ENCODE measurements at places on chromosomes 11 and 22. TPM values are rescaled to one million over a fixed set of nuclear protein-coding genes. Genes with fewer than 3 reads are reported as not detected.

DNA sequence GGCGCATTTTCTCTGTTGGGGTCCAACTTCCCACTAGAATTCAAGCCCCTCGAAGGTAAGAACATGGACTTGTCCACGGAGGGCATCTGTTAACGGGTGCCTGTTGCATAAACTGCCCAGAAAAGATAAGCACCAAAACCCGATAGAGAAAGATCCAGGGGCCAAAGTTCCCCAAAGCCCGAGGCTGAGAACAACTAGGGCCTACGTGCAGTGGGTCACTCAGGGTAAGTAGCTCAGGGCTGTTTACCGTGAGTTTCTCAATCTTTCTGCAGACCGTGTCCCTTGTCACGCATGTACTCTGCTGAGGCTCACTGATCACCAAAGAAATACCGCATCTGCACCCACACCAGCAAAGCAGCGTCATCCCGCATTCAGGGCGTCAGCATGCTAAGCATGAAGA lies 24.4 kb downstream of the PGA5 start:
- ATAC-seq = no peak

- ATAC-seq = no peak
Measured at GRCh38 chr11:122772945-122773344, 65.4 kb upstream of the CRTAM start.

- ATAC-seq = no peak
Measured at GRCh38 chr11:59117774-59118173, 10.7 kb downstream of the FAM111B start.

- no peak for ATAC-seq
Measured at GRCh38 chr22:46725096-46725495, 13.0 kb downstream of the CERK start.

DNA sequence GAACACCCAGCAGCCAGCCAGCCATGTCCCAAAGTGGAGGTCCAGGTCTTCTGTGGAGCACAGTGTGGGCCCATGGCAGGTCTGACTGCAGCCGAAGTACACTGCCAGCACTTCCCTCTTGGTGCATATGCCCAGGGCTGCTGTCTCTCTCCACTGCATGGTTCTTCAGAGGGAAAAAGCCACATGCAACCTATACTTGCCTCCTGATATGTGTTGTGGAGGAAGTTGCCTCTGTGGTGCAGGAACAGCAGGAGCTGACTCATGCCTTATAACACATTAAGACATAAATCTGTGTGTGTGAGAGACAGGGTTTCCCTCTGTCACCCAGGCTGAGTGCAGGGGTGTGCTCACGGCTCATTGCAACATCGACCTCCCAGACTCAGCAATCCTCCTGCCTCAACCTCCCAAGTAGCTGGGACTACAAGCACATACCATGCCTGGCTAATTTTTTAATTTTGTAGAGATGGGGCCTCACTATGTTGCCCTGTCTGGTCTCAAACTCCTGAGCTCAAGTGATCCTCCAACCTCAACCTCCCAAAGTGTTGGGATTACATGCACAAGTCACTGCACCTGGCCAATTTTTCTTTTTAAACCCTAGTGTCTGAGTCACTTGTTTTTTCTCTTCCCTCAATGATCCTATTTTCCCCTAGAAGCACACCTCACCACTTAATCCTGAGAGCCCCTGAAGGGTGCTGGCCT lies 98.8 kb downstream of the MPPED2 start:
- peak; percentile 77 for ATAC-seq

The APOL5 gene
- total RNA-seq = not detected

The OR56B1 gene
- not detected for total RNA-seq

DNA sequence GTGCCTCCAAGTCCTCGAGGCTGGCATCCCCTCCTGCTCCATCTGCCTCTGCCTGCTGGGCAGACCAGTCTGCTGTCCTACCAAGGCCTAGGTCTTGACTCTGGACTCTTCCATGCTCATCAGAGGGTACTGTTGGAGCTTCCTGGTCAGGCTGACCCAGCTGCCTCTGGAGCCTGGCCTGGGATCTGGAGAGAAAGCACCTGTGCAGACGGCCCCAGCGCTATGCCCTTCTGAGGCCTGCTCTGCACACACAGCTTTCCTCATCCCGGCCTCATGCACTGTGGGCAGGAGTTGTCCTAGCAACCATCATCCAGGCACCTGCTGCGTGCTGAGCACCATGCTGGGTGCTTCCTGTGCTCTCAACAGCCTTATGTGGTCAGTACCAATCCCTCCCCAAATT lies 70.8 kb downstream of the CDKN1C start:
- ATAC-seq = no peak

- peak; percentile 69 for ATAC-seq
Measured at GRCh38 chr11:46920755-46921154, 2.4 kb upstream of the LRP4 start.

- no peak for ATAC-seq
Measured at GRCh38 chr11:6570691-6571427, 32.6 kb downstream of the RRP8 start.

DNA sequence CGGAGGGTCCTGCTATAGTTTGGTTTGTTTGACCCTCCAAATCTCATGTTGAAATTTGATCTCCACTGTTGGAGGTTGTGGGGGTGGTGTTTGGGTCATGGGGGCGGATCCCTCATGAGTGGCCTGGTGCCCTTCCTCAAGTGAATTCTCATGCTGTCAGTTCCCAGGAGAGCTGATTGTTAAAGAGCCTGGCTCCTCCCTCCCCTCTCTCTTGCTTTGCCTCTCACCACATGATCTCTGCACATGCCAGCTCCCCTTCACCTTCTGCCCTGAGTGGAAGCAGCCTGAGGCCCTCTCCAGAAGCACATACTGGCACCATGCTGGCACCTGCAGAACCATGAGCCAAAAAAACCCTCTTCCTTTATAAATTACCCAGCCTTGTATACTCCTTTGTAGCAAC lies 7.1 kb downstream of the TSPAN18 start:
- ATAC-seq = no peak

GRCh38 chr11:58503361-58503856 lies 4.5 kb downstream of the OR5B21 start:
- no peak for ATAC-seq

- ATAC-seq = no peak
Measured at GRCh38 chr11:79050786-79051185, 390.0 kb downstream of the TENM4 start.

The MYBPC3 gene
- total RNA-seq = not detected

The TPBGL gene
- total RNA-seq = not detected

- ATAC-seq = no peak
Measured at GRCh38 chr11:66293777-66294625, 2.3 kb downstream of the TMEM151A start.

The TBX1 gene
- total RNA-seq = 2.7 TPM

The FAM83F gene
- 1.1 TPM for total RNA-seq

- no peak for ATAC-seq
Measured at GRCh38 chr11:63369165-63369970, at the start of gene SLC22A9. Gene SLC22A9, plus strand, starts transcription at chr11:63369785. Its CDS starts 272 bp downstream, at chr11:63370057.

DNA sequence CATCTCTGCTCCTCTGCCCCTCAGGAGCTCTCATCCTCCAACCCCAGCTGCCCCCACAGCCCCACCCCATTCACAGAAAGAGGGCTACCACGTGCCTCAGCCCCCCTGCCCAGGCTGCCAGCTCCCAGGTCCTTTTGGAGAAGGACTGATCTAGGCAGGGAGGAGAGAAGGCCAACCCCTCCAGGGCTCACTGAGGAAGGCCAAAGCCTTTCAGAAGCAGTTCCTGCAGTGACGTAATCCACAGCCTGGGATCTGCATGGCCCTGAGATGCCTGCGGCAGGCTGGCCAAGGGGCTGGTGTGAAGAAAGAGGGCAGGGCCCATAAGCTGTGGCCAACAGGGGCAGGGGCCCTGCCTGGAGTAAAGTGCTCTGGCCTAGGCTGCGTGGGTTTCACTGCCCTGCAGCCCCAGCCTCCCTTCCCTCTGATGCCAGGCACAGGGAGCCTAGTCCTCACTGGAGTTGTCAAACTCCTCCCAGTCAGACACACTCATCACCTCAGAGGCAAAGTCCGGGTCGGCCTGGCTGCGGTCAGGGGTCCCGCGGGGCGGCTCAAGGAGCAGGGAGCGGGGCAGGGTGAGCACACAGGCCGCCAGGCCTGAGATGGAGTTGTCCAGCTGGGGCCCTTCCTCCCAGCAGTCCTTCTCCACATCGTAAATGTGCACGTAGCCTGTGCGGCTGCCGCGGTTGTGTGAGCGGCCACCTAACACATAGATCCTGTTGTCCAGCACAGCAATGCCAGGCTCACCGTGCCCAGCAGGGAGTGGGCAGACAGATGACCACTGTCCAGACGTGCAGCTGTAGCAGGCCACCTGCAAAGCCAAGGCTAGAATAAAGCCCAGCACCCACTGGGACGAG lies 4.2 kb upstream of the SCARF2 start:
- ATAC-seq = no peak

DNA sequence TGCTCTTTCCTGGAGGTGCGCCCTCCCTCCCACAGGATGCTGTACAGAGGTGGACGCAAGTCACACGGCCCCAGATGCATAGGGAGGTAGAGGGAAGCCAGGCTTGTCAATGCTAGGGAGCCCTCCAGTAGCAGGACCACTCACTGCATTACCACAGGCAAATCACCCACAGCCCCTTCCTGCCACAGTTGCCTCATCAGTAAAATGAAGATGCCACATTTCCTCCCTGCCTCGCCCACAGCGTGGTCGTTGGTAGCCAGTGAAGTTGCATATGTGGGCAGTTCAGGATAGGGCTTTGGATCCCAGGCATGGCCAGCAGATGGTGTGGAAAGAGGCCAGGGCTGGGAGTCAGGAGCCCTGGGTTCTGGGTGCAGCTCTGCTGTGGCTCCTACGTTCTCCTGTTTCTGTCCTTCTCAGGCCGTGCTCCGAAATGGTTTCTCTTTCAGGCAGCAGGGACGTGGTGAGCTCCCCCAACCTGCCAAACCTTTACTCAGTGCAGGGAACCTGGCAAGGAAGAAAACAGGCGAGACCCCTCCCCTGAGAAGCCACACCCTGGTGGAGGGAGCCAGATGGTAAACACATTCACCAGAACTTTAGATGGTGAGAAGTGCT lies 22.6 kb downstream of the DAGLA start:
- no peak for ATAC-seq

The KRTAP5-10 gene
- total RNA-seq = not detected

- peak; percentile 87 for ATAC-seq
Measured at GRCh38 chr11:120128392-120129119, 9.4 kb downstream of the TRIM29 start.

GRCh38 chr11:32817181-32817851 lies 12.4 kb upstream of the PRRG4 start:
- no peak for ATAC-seq

DNA sequence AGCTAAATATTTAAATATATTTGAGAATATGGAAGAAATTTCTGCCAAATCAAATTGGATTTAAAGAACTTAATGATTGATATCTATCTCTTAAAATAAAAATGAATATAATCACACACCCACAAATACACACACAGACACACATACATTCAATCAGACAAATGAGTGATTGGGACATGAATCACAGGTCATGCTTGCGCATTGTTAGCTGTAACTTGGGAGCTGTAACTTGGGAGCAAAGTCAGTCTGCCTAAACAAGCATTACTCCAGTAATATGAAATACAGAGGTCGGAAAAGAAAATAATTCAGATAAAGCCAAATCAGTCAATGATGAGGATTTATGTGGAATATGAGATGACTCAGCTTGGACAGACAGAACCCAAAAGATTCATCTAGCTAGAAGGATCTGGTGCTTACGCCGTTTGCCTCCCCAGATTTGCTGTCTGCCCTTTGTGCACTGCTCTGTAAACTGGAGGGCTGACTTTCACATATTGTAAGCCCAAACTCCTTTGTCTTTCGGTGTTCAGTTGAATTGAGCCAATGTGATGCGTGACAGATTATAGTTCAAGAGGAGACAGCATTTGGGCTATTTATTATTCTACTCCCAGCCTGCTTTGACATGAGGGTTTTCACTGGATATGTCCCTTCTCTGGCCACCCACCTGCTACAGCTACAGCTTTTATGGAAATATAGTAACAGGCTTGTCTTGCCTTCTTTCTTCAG lies 1.6 kb downstream of the OR56B1 start:
- no peak for ATAC-seq

DNA sequence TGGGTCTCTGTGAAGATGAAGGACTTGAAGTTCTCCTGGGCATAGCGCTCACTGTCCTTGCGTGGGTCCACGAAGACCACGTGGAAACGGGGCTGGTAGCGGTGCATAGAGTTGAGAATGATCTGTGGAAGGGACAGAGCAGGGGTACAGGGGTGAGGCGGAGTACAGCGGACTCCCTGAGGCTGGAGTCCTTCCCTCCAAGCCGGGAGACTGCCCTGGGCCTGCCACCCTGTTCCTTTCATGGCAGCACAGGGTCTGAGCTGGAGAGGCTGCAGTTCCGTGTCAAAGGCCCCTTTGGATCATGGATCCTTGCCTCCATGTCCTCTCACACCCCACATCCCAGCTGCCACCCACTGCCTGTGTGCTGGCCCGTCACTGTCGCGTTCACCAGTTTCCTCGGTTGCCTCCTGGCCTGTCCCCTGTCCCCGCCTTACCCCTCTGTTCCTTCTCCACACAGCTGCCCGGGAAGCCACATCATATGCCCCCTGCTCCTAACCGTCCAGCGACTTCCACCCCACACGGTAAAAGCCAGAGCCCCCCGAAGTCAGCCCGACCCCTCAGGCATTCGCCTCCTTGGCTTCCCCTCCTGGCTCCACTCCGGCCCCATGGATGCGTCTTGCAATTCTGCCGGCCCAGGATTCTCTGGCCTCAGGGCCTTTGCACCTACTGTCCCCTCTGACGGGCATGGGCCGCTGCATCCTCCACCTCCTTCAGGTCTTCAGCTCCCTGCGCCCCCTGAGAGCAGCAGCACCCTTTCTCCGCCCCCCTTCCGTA lies 3.4 kb upstream of the NUDT8 start:
- ATAC-seq = no peak

DNA sequence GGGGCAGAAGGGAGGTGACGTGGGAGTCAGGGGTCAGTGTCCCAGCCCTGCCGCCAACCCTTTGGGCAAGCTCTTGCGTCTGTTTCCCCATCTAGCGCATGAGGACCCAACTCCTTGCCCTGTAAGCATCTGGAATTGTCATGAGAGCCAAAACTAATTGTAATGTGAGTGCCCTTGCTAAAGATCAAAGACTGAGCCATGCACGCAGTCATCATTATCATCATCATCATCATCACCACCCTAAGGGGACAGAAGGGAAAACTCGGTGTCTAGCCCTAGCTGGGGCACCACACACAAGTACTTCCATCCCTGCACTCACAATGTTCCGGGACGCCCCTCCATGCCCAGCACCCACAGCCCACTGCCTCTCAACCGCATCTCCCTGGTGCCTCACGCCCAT lies 2.5 kb downstream of the LIF start:
- ATAC-seq = no peak

DNA sequence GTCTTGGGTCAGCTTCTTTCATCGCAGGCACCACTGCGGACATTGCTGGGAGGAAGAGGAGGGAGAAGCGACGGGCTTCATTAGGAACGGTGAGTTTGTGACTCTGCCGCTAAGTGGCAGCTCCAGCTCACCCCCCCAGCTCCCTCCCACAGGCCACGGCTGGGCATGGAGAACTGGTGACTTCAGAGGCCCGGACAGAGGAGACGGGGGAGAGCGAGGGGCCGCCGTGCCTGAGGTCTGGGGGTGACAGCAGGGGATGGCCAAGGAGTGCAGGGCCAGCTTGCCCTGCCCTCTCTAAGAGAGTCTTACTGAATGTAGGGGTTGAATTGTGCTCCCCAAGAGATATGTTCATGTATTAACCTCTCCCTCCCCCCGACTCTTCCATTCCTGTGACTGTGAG lies 13.9 kb upstream of the NFAM1 start:
- ATAC-seq = no peak

- ATAC-seq = no peak
Measured at GRCh38 chr22:41355895-41356294, 25.8 kb upstream of the TEF start.
